Thymus (tissue), 14 donors: ENCODE measurements at places on chromosomes 2 and 18.

DNA sequence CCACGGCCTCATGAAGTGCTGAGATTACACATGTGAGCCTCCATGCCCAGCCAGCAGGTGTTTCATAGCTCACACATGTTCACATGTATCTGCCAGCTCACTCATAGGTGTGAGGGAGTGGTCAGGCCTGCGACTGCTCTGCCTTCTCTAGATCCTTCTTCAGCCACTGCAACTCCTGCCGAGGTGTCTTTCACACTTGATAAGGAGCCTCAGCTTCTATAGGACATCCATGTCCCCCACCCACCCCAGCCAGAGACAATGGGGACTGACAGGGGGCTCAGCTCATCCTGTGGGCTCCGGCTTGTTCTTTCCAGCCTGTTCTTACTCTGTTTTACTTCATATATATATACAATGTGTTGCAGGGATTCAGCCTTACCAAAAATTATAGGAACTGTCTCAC is 286.5 kb upstream of the MGAT5 start:
- DNase-seq: no peak

DNA sequence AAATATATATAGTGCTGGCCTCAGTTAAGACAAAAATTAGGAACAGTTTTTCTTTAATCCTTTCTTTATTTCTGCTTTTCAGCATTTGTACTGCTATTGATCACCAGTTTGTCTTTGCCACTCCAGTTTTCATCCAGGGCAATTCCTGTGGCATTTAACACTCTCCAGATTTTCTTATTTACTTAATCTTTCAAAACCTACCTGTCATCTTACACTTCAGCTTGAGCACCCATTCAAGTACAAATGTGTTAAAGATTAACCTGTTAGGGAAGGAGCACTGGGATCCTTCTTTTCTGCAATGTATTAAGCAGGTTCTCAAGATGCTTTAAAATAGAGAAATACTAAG is 101.8 kb upstream of the SCN1A start:
- no peak for DNase-seq

GRCh38 chr2:127044165-127044718 is 62.7 kb downstream of the BIN1 start:
- DNase-seq: no peak

GRCh38 chr2:102253753-102254150 is 57.6 kb upstream of the IL1RL1 start:
- no peak for DNase-seq

GRCh38 chr2:186610785-186611184 is 20.9 kb downstream of the ITGAV start:
- no peak for DNase-seq

- DNase-seq: no peak
Observed at GRCh38 chr2:134337631-134338030, 83.8 kb downstream of the MGAT5 start.

GRCh38 chr2:39121523-39122063 is 742 bp upstream of the SOS1 start:
- no peak for DNase-seq
